Cardiac muscle cell (in vitro differentiated cells and primary cell): ENCODE measurements at places on chromosomes 4 and X.

GRCh38 chrX:120468071-120468470 lies 1.0 kb downstream of the LAMP2 start:
- DNase-seq: no peak

DNA sequence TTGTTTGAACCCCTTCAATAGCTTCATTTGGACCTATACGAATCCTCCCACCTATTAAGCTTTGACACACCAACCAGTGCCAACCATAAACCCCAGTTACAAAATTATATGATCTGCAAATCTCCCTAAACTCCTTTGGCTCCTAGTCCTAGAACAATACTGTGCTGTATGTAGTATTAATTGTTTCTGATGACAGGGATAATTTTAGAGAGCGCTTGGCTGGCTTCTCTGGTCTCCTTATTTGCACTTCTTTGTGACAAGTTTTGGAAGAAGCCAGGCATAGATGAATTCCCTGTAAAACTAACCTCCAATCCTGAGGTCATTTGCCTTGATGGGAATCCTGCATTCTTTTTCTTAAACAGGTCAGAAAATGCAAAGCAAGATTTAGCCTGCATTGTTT lies 433.0 kb downstream of the PPARGC1A start:
- no peak for DNase-seq

DNA sequence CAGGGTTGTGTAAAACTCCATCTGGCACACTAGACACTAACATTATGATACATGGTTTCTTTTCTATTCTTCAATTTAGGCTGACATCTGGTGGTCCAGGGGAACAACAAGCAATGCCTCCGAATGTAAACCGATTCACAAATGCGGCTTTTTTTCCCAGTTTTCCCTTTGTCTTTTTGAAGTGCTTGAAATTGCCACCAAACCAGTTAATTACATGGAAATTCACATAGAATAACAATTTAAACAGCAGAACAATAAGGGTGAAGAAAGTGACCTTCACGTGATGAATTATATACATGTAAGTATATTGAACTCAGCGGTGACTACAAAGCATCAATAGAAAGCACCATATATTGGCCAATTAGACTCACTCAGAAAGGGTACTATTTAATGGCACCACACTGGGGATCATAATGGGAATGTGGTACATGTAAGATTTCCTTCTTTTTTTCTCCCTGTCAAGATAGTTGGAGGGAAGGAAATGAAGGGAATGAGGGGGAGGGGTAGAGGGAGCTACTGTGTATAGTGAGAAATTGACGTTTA lies 103.9 kb downstream of the MMRN1 start:
- no peak for DNase-seq

DNA sequence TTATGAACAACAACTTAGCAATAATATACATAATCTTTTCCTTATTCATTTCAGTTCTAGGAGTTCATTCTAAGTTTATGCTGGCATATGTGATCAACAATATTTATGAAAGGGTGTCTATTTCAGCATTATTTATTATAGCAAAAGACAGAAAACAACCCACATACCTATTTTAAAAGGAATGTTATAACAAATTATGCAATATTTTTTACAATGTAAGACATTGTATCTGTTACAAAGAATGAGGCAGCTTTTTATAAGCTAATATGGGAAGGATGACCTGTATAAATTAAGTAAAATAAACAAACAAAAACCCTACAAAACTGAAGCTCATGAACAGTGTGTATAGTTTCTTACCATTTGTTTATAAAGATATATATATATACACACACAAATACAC lies 42.7 kb downstream of the AGTR2 start:
- DNase-seq: no peak

- no peak for DNase-seq
Observed at GRCh38 chr4:1049591-1049905, 38.1 kb downstream of the FGFRL1 start.

- DNase-seq: no peak
Observed at GRCh38 chr4:58113126-58113525, 1002.9 kb upstream of the IGFBP7 start.

GRCh38 chr4:150411520-150411919 lies 170.4 kb upstream of the MAB21L2 start:
- peak; percentile 21 for DNase-seq

- DNase-seq: no peak
Observed at GRCh38 chr4:178856139-178856800, 1414.0 kb upstream of the AGA start.

DNA sequence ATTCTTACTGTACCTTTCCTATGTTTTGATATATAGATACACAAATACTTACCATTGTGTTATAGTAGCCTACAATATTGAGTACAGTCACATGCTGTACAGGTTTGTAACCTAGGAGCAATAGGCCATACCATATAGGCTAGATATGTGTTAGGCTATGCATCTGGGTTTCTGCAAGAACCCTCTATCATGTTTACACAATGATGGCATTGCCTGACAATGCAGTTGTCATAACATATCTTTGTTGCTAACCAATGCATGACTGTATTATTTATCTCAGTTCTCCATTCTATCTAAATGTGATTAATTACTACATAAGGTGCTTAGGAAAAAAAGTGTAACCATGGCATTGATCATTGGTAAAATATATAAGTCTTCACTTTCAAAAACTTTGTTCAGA lies 10.0 kb upstream of the SPCS3 start:
- DNase-seq: no peak

DNA sequence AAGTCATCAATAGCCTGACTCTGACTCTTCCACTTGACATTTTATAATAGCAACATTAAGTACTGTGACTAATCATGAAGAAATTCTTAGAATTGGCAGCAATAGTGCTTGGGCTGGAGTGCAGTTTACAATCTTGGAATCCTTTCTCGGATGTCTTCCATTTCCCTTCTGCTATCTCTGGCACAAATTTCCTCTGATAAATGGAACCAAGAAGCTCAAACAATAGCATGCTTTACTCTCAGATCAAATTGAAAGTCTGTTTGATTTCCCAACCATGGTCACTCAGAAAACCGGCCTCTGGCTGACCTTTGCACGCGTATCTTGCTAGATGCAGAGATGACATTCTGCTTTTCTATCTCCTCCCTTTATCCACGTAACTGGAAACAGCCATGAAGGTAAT lies 99.0 kb upstream of the SPANXC start:
- peak; percentile 84 for DNase-seq

GRCh38 chrX:6768881-6769280 lies 234.0 kb upstream of the VCX3A start:
- DNase-seq: no peak

DNA sequence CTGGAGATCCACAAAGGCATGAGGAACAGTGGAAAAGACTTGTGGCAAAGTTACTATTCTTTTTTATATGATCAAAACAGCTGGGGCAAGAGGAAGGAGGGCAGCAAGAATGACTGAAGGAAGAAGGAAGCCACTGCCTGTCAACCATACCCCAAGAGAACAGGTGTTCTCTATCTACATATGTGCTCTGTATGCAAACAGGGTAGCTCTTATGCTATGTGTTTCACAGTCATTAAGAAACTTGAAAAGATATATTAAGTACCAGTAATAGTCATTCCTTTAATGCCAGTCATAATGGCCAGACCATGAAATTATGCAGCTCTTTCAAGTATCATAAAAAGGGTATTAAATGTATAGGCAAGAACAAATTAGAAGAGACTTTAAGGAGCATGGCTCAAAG lies 363.9 kb downstream of the KLHL13 start:
- DNase-seq: no peak

- DNase-seq: no peak
Observed at GRCh38 chrX:15350329-15350996, 15.1 kb upstream of the PIGA start.

- no peak for DNase-seq
Observed at GRCh38 chr4:24816797-24817196, 21.4 kb downstream of the SOD3 start.

DNA sequence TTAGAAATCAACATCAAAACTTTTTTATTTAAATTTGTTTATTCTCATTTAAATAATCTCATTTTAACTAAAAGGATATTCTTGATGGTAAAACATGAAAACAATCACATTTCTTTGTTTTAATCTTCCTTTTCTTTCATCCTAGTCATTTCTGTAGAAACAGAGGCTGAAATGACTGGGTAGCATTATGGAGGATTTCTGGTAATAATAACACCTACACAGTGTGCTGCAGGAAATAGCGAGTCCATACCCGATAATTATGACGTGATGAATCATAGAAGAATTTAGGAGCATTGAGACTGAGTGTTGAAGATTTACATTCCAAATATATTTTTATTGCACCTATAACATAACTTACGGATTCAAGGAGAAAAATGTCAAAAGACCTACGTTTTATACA lies 31.4 kb upstream of the BBS12 start:
- no peak for DNase-seq

DNA sequence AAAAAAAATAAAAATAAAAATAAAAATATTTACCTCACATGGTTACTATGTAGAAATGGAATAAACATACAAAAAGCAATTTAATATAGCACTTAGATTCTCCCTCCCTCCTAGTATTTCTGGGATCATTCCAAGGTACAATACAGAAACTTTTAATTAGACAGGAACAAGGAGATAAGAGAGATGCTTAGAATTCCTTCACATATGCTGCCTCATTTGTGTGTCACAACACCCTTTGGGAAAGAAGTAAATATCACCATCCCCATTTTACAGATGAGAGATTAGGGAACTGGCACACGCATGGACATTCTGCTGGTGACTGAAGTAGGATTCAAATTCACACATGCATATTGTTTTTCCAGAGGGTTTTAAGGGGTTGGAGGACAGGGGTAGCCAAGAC lies 164.2 kb downstream of the APBB2 start:
- no peak for DNase-seq

- DNase-seq: peak; percentile 23
Observed at GRCh38 chr4:4225915-4226605, 669 bp downstream of the OTOP1 start.

DNA sequence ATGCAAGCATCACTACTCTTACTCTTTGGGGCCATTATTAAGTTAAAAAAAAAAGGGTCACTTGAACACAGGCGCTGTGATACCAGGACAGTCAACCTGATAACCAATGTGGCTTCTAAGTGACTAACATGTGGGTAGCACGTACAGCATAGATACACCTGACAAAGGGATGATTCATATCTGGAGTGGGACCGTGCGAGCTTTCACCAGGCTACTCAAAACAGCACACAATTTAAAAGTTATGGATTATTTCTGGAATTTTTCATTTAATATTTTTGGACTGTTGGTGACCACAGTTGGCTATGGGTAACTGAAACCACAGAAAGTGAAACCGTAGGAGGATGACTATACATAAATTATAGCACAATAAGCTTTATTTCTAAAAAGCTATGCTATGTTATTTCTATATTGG lies 113.8 kb upstream of the STIM2 start:
- DNase-seq: no peak

DNA sequence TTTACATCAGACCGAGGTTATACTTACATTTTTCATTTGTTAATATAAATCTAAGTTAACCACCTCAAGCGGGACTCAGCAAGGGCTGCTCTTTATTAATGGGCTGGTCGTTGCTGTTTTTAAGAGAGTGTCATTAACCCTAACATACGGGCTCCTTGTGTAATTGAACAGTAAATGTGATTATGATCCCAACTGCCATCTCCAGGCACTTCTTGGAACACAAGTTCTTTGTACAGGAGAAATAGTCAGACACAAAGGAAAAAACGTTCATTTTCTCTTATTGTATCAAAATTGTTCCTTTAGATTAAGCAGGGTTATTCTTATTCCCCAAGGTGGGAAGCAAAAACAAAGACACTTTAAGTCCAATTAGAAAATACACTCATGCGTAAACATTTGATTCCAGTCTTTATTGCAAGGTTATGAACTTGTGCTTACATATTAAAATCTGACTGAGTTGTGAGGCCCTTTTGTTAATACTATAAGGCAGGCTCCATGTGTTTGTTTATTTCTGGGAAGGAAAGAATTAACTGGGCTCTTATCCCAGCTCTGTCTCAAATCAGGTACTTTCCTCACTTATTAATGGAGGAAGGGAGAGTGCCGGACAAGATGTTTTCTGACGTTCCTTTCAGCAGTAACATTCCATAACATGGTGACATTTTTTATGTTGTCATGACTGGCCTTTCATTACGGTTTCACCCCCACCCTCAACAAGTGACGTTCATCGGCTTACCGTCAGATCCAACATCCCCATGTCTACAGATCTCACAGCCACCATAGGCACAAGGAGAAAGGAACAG lies 95.9 kb downstream of the RASL11B start:
- DNase-seq: no peak

GRCh38 chrX:107014936-107015335 lies 14.9 kb upstream of the MORC4 start:
- peak; percentile 34 for DNase-seq

- DNase-seq: no peak
Observed at GRCh38 chr4:139767168-139767567, 101.5 kb downstream of the MGST2 start.

DNA sequence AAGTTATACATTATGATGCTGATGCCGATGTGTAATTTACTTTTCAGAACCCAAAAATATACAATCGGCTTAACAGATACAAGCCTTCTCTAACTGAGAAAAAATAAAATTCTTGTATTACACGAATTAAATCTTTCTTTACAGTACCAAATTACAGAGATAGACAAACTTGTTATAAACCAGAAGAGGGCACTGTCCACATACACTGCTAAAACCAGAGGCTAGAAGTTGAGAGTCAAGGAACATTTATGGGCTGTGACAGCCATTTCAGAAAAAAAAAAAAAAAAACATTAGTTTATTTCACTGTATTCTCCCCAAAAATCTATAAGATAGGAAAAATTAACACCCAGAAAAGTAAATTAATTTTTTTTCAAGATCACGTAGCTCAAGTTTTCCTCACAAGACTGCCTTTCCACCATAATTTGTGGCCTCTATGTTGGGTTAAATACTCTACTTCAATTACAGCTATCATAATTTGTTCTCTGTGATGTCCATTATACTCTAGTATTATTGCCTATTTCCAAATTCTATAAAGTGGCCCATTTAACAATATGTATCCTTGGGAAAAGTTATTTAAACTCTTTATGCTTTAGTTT lies 12.0 kb downstream of the EREG start:
- DNase-seq: peak; percentile 48

DNA sequence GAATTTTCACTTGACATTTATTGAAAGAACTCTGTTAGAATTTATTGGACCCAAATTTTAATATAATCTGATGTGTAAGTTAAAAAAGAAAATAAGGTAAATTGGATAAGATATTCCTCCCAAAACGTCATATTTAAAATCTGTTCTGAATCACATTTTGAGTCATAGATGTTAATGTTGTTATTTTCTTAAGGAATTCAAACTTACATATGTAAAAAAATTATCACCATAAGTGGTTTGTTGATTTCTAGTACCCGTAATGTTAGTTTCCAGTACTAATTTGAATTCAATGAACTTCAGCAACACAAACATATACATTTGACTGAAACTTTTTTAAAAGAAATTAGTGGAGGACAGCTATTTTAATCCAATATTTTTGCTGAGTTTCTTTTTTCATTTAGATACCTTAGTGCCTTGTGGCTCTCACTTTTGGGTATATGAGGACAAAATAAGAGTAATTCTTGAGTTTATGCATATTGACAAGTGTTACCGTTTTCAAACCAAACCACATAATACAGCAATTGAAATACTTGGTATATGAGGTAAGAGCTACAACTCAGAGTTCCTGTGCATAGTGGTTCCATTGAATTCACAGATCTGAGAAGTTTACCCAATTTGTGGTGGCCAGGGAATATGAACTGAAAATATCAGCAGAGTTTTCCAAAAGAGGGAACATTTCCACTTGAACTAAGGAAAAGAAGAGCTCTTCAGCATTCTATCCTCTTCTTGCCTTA lies 71.8 kb downstream of the C4orf46 start:
- DNase-seq: no peak

- DNase-seq: no peak
Observed at GRCh38 chr4:76538296-76538695, 103.3 kb downstream of the SHROOM3 start.
